Endothelial cell (in vitro differentiated cells): ENCODE measurements at places on chromosomes 4 and X.

DNA sequence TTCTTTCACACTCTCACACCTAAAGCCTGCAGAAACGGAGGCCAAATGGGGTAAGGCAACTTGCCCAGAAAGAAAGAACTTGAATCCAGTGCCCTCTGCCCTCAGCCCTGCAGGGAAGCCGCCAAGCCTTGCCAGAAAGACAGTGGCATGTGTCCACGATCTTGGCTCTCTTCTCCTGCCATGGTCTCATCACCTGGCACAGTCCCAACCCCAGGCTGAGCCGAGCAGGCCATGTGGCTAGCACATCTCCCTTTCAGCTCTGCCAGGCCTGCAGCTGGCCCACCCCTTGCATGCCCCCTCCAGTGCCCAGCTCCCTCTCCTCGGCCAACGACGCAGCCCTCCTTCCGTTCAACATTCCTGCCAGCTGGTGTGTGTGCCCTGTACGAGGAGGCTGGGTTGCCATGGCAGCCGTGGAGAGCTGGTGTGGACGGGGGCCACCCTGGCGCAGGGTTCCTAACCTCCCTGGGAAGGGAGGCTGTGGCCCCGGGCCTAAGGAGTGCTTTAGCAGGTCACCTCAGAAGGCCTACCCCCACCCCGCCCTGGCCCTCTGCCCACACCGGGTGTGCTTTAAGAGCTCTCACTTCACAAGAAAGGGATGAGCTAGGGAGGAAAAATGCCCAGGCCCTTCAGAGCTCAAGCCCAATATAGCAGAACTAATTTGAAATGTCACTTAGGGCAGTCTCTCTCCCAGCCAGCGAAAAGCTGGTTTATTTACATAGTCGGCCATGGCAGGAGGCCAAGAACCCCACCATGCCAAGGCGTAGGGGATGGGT, 73.0 kb upstream of the PJA1 start:
- peaks cover 1% of the 10 kb centered on the region for H3K27me3 ChIP-seq
- no peak for DNase-seq
- H3K27ac ChIP-seq, result no peak overlapping the region
- H3K4me1 ChIP-seq, result no peaks in the 10 kb centered on the region
- no peak overlapping the region for H3K4me3 ChIP-seq

- H3K4me3 ChIP-seq, result no peak overlapping the region
- no peaks in the 10 kb centered on the region for H3K27me3 ChIP-seq
- no peak for DNase-seq
- H3K27ac ChIP-seq, result no peak overlapping the region
- H3K4me1 ChIP-seq, result no peaks in the 10 kb centered on the region
These were observed 160.9 kb upstream of the GIMD1 start for GRCh38 chr4:106529348-106530023.

- H3K4me1 ChIP-seq, result peaks cover 14% of the 10 kb centered on the region
- DNase-seq, result peak; percentile 10
- no peaks in the 10 kb centered on the region for H3K36me3 ChIP-seq
- H3K27ac ChIP-seq, result peak overlapping the region; percentile 58
- peaks cover 3% of the 10 kb centered on the region for H3K27me3 ChIP-seq
- no peak overlapping the region for H3K4me3 ChIP-seq
These were observed 558.4 kb upstream of the IGFBP7 start for GRCh38 chr4:57668621-57669020.

DNA sequence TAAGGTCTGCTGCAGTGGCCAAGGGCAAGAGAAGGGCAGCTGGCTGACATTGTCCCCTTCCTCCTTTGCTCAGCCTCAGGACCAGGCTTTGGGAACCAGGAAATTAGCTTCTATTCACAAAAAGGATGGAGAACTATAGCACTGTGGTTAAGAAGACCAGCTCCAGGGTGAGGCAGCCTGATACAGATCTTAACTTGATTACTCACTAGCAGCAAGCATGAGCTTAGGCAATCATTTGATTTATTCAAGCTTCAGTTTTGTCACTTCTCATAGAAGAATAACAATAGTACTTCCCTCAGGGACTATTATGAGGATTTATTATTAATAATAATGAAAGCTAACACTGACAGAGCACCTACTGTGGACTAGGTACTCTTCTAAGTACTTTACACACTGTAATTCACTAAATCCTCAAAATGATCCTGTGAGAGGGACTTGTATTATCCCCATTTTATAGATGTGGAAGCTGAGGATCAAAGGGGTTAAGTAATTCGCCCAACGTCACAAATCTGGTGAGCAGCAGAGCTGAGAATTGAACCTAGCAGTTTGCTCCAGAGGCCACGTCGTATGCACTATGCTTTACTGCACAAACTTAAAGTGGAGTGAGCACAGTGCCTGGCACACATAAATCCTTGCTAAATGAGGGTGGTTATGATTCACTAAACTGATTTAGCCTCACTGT, 130.4 kb upstream of the PAK3 start:
- H3K27me3 ChIP-seq, result no peaks in the 10 kb centered on the region
- H3K4me3 ChIP-seq, result no peak overlapping the region
- no peaks in the 10 kb centered on the region for H3K4me1 ChIP-seq
- DNase-seq, result no peak
- no peaks in the 10 kb centered on the region for H3K36me3 ChIP-seq

GRCh38 chrX:78066110-78066509, 37.9 kb upstream of the PGK1 start:
- H3K36me3 ChIP-seq, result peaks cover 3% of the 10 kb centered on the region
- no peak for DNase-seq
- no peak overlapping the region for H3K27ac ChIP-seq
- no peak overlapping the region for H3K4me3 ChIP-seq
- H3K27me3 ChIP-seq, result no peaks in the 10 kb centered on the region

DNA sequence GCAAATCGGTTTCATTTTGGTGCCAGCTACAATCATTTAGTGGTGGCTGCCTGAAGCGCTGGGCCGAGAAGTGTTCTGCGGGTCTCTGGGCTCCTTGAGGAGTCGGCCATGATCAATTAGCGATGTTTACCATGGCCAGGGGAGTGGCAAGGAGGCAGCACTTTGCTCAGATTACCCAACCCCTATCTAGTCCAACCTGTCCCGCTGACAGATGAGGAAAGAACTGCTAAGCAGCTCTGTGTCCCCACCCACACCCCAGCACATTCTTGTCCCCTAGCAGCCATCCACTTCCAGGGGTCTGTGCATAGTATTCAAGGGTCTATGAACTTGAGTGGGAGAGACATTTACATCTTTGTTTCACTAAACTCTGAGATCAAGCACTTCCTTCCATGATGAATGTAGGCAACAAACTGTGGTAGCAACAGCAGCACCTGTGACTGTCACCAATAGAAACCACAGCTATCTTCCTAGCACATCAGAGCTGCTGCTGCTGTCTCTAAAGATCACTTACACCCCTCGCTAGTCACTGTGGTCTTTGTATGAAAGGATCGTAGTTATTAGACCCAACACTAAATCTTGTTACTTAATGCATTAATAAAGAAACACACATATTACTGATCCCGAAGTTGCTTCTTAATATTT, 331.6 kb downstream of the BCOR start:
- no peak overlapping the region for H3K27ac ChIP-seq
- H3K4me3 ChIP-seq, result no peak overlapping the region
- no peaks in the 10 kb centered on the region for H3K36me3 ChIP-seq
- no peak for DNase-seq
- H3K4me1 ChIP-seq, result no peaks in the 10 kb centered on the region

- H3K27me3 ChIP-seq, result no peaks in the 10 kb centered on the region
- H3K4me3 ChIP-seq, result no peak overlapping the region
- H3K4me1 ChIP-seq, result peaks cover 18% of the 10 kb centered on the region
- no peak for DNase-seq
- peaks cover 9% of the 10 kb centered on the region for H3K36me3 ChIP-seq
- no peak overlapping the region for H3K27ac ChIP-seq
These were observed 75.7 kb downstream of the ANXA3 start for GRCh38 chr4:78627046-78627965.

DNA sequence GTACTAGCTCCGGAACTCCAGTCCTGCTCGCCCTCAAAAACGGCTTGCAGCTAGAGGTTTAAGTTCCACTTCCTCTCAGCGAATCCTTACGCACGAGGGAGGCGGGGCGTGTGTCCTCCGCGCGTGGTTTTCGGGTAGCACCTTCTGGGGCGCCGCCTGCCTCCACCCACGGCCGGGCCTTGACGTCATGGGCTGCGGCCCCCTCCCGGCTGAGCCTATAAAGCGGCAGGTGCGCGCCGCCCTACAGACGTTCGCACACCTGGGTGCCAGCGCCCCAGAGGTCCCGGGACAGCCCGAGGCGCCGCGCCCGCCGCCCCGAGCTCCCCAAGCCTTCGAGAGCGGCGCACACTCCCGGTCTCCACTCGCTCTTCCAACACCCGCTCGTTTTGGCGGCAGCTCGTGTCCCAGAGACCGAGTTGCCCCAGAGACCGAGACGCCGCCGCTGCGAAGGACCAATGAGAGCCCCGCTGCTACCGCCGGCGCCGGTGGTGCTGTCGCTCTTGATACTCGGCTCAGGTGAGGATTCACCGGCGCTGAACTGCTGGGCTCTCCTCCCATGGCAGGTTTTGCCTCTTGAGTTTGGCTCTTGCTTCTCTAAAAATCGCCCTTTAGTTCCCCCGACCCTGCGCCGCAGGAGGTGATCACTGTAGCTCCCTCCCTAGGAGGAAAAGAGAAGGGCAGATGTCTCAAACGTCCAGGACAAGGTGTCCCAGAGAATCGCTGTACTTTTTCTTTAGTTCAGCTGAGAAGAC, at the start of gene AREG:
Gene AREG (plus strand): TSS at position 246 of the 752 bp plus-strand sequence. CDS start 210 bp downstream, at position 456.
- no peaks in the 10 kb centered on the region for H3K36me3 ChIP-seq
- H3K4me3 ChIP-seq, result peak within 1 kb of the TSS; percentile 92
- H3K27me3 ChIP-seq, result no peaks in the 10 kb centered on the region
- peak; percentile 38 for DNase-seq
- no peaks in the 10 kb centered on the region for H3K4me1 ChIP-seq
- no peak within 1 kb of the TSS for H3K27ac ChIP-seq

- no peaks in the 10 kb centered on the region for H3K4me1 ChIP-seq
- no peaks in the 10 kb centered on the region for H3K27me3 ChIP-seq
- no peak overlapping the region for H3K4me3 ChIP-seq
- H3K27ac ChIP-seq, result no peak overlapping the region
- DNase-seq, result no peak
These were observed 35.9 kb downstream of the GYPA start for GRCh38 chr4:144104509-144105130.

GRCh38 chrX:38960137-38960536, 158.9 kb downstream of the MID1IP1 start:
- no peak for DNase-seq
- H3K36me3 ChIP-seq, result peaks cover 4% of the 10 kb centered on the region
- no peak overlapping the region for H3K4me3 ChIP-seq

DNA sequence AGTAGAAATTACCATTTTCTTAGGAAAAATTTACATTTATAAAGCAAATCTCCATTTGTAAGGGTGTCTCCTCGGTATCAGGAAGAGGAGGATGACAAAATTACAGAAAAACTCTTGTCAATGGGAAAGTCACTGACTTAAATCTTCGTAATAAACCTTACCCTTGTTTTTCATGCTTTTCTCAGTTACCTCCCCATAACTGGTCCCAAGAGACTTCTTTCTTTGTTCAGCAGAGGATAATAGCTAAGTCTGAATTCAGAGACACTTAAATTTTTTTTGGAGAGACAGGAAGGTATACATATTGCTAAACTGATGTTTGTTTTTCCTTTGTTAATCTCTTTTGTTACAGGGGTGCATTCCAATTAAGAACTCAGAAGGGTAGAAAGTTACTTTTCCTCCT, 125.5 kb upstream of the JADE1 start:
- H3K27me3 ChIP-seq, result peaks cover 4% of the 10 kb centered on the region
- H3K27ac ChIP-seq, result no peak overlapping the region

GRCh38 chrX:148633218-148633908, 132.9 kb downstream of the AFF2 start:
- H3K27me3 ChIP-seq, result no peaks in the 10 kb centered on the region
- H3K36me3 ChIP-seq, result no peaks in the 10 kb centered on the region
- DNase-seq, result no peak
- H3K4me1 ChIP-seq, result no peaks in the 10 kb centered on the region

GRCh38 chr4:114999880-115000279, 113.5 kb downstream of the NDST4 start:
- H3K36me3 ChIP-seq, result no peaks in the 10 kb centered on the region
- H3K4me3 ChIP-seq, result no peak overlapping the region
- no peak overlapping the region for H3K27ac ChIP-seq
- no peaks in the 10 kb centered on the region for H3K4me1 ChIP-seq
- no peak for DNase-seq
- peaks cover 2% of the 10 kb centered on the region for H3K27me3 ChIP-seq

- no peak overlapping the region for H3K4me3 ChIP-seq
- no peak for DNase-seq
- H3K27ac ChIP-seq, result no peak overlapping the region
- H3K4me1 ChIP-seq, result peaks cover 2% of the 10 kb centered on the region
- H3K27me3 ChIP-seq, result no peaks in the 10 kb centered on the region
These were observed 107.4 kb downstream of the CT47B1 start for GRCh38 chrX:120768254-120768653.

GRCh38 chr4:139622901-139623381, 42.7 kb upstream of the MGST2 start:
- DNase-seq, result no peak
- no peak overlapping the region for H3K4me3 ChIP-seq
- peaks cover 21% of the 10 kb centered on the region for H3K4me1 ChIP-seq
- H3K36me3 ChIP-seq, result no peaks in the 10 kb centered on the region
- peaks cover 7% of the 10 kb centered on the region for H3K27me3 ChIP-seq
- H3K27ac ChIP-seq, result no peak overlapping the region

DNA sequence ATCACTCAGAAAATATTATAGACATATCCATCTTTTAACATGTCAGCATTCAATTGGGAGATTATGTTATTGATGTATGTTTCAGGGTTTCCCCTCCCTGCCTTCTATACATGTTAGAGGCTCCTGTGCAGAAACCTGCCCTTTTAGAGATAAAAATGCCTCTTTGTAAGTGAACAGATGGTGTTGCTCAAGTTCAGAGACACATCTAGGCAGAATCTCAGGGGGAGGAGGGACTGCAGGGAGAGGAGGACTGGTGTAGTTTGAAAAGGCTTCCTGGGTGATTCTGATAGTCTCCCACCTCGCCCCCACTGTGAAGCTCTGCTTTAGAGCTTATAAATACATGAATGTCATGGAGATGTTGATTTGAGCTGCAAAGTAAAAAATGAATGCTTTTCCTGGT, 12.0 kb upstream of the UNC5C start:
- H3K4me3 ChIP-seq, result no peak overlapping the region
- H3K36me3 ChIP-seq, result no peaks in the 10 kb centered on the region
- H3K27ac ChIP-seq, result no peak overlapping the region
- H3K4me1 ChIP-seq, result no peaks in the 10 kb centered on the region
- no peak for DNase-seq
- H3K27me3 ChIP-seq, result peaks cover 4% of the 10 kb centered on the region

DNA sequence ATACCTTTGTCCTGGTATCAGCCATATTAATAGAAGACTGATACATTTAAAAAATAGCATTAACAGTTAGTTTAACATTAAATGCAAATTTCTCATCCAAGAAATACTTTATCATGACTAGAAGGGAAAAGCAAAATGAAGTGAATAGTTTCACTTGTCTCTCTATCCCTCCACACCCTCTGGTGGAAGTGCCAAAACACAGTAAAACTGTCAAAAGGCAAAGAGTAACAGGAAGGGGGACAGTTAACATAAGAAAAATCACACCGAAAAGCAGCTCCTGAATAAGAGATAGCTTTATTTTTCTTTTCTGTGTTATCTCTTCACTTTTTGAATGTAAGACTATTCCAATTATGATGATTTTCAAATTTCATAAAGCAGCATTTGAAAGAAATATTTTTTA, 187.2 kb downstream of the FBXW7 start:
- H3K27ac ChIP-seq, result no peak overlapping the region
- no peak overlapping the region for H3K4me3 ChIP-seq
- H3K36me3 ChIP-seq, result no peaks in the 10 kb centered on the region
- H3K4me1 ChIP-seq, result peaks cover 2% of the 10 kb centered on the region
- no peak for DNase-seq
